ENCODE measurements at places on chromosomes 1 and 21.

- DNase-seq, result peak; percentile 54
Measured at GRCh38 chr1:183958958-183959357, 78.6 kb downstream of the COLGALT2 start.

DNA sequence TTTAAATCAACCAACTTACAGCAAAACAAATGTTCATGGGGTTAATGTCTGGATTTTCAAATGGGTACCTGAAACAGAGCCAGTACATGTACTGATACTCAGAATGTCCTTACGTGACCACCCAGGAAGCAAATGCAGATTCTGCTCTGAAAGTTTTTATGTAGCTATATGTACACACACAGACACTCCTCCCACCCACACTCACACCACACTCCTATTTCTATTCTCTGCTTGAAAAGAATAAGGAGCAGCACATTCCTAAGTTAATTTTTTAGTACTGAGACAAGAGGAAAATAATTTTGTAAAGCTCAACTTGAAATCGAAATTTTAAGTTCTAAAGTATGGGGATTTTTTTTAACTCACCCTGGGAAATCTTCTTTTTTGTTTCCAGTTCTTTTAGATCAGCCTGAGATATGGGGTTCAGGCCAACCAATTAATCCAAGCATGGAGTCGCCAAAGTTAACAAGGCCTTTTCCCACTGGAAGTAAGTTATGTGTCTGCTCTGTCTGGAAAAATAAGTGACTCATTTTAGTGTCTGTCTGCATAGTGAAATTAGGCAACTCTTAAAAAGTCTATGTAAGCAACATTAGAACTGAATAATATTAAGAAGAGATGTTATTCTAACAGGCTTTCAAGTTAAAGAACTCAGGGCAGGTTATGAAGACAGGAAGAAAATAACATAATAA is 75.5 kb upstream of the DYNLT5 start:
- peak; percentile 84 for DNase-seq

GRCh38 chr21:42691901-42692559 is 38.6 kb downstream of the PDE9A start:
- DNase-seq, result no peak

GRCh38 chr1:219503604-219504003 is 109.3 kb downstream of the ZC3H11B start:
- DNase-seq, result peak; percentile 39

DNA sequence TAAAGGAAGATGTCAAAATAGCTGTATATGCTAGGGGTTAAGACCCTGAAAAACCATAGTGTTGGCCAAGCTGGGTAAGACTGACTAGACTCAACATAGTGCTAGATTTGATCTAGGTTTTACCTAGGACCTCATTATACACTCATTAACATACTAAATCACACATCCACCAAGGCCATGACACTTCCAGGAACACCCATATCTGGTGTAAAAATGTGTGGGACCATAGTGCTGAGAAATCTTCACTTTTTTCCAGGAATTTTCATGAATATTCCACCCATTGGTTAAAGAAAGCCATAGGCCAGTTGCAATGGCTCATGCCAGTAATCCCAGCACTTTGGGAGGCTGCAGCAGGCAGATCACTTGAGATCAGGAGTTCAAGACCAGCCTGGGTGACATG is 34.0 kb upstream of the ACADM start:
- DNase-seq, result no peak
